Activated effector memory CD4-positive, alpha-beta T cell treated with anti-CD3 and anti-CD28 coated beads, Interleukin-2, amount 50 U/mL, for 16 hours (primary cell): ENCODE measurements at places on chromosomes 1 and 21.

- no peak for DNase-seq
Measured at GRCh38 chr1:109198043-109198695, 15.5 kb upstream of the SARS1 start.

- DNase-seq = no peak
Measured at GRCh38 chr21:33801424-33802405, 113.9 kb downstream of the ATP5PO start.

DNA sequence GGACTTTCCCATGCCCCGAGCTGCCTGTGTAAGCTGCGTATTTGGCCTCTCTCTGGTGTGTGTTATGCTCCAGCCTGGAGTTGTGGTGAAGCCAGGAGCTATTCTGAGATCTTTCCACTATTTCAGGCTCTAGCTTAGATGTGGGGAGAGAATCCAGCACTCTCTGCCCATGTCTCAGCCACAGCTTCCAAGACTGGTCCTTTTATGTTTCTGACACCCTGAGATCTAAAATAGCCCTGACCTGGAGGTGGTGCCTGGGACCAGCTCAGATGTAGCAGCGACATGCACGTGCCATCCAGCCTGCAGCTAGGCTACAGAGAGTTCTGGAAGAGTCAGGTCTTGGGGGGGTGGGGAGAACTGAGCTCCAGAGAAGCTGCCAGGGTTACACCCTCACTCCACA lies 76.5 kb downstream of the TENT5C start:
- DNase-seq = no peak

GRCh38 chr1:28449904-28450303 lies 55.9 kb upstream of the RCC1 start:
- no peak for DNase-seq

- no peak for DNase-seq
Measured at GRCh38 chr1:67839826-67840225, 6.6 kb upstream of the GNG12 start.
